ENCODE measurements at places on chromosomes 12 and 14.

DNA sequence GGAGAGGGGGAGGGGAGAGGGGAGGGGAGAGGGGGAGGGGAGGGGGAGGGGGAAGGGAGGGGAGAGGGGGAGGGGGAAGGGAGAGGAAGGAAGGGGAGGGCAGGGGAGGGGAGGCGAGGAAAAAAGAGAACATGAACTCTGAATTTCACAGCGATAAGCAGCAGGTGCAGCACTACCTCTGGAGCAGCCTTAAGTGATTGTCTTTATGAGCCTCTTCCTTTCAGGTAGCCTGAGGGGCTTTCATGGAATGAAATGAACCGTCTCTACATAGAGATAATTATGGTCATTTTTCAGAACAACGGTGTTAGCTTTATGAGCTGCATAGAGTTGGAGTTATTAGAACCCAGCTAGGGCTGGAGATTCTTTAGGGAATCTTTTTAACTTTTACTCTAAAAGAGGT, 18.1 kb upstream of the PTCSC3 start:
- no peak for DNase-seq

GRCh38 chr14:63986789-63987533, 134.2 kb downstream of the SYNE2 start:
- peak; percentile 45 for DNase-seq

GRCh38 chr12:131454418-131455217, 256.3 kb upstream of the SFSWAP start:
- DNase-seq = no peak

DNA sequence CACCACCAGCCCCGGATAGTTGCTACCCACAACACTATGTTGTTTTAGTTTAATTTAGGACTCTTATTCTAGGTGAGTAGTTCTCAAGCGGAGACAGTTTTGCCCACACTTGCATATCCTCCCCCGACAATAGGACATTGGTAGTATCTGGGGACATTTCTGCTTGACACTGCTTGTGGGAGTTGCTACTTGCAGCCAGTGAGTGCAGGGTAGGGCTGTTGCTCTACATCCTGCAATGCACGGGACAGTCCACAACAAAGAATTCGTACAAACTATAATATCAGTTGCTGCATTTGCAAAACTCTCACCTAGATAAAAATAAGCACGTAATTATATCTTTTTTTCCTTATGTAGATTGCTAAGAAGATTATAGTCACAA, 111.8 kb upstream of the DNM1L start:
- DNase-seq = no peak

GRCh38 chr14:61563880-61564617, 131.3 kb upstream of the HIF1A start:
- DNase-seq = no peak

DNA sequence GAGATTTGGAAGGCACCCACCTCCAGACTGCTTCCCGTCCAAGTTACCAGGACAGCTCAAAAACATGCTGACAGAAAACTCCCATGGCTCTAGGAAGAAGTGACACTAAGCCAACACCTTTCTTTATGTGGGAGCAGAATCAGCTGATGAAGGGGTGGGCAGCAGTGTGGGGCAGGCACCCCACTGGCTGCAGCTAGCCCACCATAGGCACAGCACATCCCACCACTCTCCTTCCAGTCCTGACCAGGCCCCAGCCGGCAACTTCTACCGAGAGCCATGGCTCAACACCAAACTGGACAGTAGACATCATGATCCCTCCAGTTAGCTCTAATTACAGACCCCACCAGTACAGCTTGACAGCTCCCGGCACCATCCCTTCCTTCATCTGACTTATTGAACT, 45.0 kb downstream of the SH2B3 start:
- DNase-seq = no peak

GRCh38 chr12:114018669-114019068, 52.5 kb upstream of the RBM19 start:
- DNase-seq = no peak

- no peak for DNase-seq
These were observed 7.6 kb upstream of the E2F7 start for GRCh38 chr12:77072833-77073495.

- DNase-seq = no peak
These were observed 477.3 kb upstream of the FLRT2 start for GRCh38 chr14:85052646-85053045.

- DNase-seq = peak; percentile 79
These were observed 21.6 kb downstream of the PYM1 start for GRCh38 chr12:55906056-55906455.

- DNase-seq = no peak
These were observed 185.2 kb downstream of the AEBP2 start for GRCh38 chr12:19624491-19624890.

GRCh38 chr14:22380571-22381407, 208.2 kb downstream of the DAD1 start:
- DNase-seq = no peak

- no peak for DNase-seq
These were observed 73.7 kb downstream of the SERPINA3 start for GRCh38 chr14:94685681-94686485.

DNA sequence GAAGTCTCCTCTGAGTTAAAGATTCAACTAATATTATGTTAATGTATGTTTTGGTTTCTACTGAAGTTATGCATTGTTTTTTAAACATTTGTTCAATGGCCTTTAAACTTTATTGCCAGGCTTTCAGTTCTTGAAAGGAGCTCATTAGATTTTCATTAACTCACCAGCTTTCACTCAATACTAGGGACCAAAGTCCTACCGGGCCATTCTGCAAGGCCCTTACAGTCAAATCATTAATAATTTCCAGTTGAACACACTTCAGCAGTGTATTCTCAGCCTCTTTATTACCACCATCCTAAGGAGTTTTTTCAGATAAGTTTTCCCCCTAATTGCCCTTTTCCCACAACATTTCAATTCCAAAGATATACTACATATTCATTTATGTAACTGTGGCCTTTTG, 409.2 kb downstream of the DIO2 start:
- DNase-seq = no peak

GRCh38 chr12:20245491-20245890, 122.8 kb upstream of the PDE3A start:
- DNase-seq = no peak

Measured in HCEC 1CT (cell line).